Activated CD4-positive, alpha-beta T cell treated with anti-CD3 and anti-CD28 coated beads, Interleukin-2, amount 50 U/mL, for 24 hours (primary cell): ENCODE measurements at places on chromosomes 5 and 9.

DNA sequence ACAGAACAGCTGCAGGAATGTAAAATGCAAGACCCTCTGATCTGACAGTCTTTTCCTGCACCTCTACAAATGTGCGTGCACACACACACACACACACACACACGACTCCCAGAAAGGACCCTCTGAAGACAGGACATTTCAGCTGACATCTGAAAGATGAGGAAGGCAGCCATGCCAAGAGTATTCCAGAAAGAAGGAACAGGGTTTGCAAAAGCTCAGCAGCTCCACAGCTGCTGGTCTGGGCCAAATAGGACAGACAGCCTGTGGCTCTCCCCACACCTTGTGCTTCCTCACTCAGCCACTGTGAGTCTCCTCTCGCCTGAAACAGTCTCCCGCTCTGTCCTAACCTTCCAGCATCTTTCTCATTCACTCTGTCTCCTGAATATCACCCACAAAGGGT, 189.0 kb downstream of the PALM2AKAP2 start:
- DNase-seq, result no peak

GRCh38 chr5:96470785-96471184, 37.7 kb upstream of the PCSK1 start:
- DNase-seq, result no peak

DNA sequence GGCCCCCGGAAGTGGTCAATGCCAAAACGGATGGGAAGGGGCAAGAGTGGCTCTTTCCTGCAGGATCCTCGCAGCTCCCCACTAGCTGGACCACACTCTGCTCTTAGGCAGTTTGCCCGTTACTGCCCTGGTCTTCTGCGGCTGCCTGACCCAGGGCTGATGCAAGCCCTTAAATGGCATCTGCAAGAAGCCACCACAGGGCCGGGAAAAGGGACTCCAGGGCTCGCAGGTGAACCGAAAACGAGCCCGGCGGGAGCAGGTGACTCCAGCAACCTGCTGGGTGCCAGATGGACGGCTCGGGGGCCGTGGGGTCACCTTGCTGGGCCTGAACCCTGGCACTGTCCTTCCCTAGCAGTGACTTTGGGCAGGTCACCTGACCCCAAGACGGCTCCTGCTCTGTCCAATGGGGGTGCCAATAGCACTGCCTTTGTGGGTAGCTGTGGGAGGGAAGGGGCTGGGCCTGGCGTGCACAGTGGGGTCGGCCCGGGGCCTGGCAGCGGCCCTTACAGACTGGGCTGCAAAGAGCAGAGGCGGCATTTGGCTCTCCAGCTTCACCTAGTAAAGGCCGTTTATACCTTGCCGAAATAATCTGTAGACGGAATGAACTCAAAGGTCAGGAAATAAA, 1.3 kb downstream of the TMEM250 start:
- DNase-seq, result no peak

- no peak for DNase-seq
Measured at GRCh38 chr9:130268521-130269211, 3.1 kb downstream of the HMCN2 start.

GRCh38 chr5:33691856-33692255, 199.9 kb downstream of the ADAMTS12 start:
- no peak for DNase-seq

GRCh38 chr9:15420796-15421195, 1.9 kb upstream of the SNAPC3 start:
- DNase-seq, result no peak

DNA sequence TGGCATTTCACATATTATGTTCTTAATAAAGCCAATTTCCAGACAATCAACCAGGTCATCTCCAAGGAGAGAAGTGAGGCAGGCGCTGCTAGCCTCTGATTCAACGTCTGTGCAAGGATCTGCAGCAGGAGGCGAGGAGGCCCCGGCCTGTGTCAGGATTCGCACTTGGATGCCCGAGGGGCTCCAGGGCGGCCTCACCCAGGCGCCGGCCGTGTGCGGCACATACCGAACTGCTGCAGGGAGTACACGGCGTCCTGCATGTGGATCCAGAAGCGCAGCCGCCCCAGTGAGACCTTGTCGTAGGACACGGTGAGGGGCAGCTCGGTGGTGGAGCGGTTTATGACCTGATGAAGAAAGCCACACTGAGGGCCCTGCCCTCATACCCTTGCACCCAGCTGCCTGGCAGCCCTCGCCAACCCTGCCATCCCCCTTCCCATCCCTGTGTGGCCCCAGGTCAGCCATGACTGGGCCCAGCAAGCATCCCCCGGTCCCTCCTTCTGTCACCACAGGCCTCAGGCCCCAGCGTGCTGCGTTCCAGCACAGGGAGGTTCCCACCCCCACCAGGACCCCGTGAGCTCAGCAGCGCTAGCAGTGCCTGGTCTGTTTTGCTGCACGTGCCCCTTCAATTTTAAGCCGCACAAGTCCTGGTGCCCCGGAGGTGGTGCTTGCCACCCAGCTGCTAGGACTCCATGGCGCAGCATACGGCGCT, 9.9 kb downstream of the CLPTM1L start:
- DNase-seq, result no peak

DNA sequence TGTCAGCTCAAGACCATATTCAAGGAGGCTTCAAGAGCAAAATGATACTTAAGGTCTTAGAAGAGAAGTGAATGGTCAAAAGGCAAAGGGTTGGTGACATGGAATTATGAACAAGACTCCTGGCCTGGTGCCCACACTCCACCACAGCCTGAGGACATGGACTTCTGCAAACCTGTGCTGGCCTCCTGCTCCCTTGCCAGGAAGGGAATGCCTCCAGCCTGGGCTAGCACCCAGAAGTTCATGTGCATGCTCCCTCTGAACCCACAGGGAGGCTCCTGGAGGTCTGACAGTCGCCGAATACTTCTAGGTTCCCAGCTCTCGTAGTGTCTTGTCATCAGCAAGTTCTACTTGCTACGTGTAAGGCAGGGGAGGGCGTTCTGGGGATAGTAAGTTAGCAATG, 156.7 kb downstream of the FSTL4 start:
- no peak for DNase-seq

DNA sequence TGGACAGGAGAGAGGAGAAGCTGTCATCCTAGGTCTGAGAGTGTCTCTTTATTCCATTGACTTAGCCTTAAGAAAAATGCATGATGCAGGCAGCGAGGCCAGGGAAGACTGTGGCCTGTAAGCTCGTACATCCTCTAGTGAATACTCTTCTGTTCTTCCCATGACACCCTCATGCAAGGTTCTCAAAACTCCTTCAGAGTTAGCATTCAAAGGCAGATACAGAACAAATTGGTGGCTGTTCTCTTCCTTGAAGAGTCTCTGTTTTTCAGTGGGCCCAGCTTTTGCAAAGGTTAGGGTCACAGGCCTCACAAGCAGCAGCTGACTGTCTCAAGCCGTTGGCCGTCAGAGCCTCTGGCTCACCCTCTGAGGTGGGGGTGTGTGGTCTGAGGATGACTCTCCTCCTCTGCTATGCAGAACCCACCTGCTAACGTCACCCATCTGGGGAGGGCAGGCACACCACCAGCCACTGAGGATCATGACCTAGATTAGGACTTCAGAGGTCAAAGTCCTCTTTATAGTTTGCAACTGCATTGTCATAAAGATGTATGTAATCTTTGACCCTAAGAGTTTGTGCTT, 15.1 kb downstream of the ADCY2 start:
- DNase-seq, result no peak

GRCh38 chr5:176535101-176535663, 2.0 kb downstream of the RNF44 start:
- no peak for DNase-seq

GRCh38 chr9:134062461-134063087, 5.3 kb downstream of the BRD3 start:
- no peak for DNase-seq

DNA sequence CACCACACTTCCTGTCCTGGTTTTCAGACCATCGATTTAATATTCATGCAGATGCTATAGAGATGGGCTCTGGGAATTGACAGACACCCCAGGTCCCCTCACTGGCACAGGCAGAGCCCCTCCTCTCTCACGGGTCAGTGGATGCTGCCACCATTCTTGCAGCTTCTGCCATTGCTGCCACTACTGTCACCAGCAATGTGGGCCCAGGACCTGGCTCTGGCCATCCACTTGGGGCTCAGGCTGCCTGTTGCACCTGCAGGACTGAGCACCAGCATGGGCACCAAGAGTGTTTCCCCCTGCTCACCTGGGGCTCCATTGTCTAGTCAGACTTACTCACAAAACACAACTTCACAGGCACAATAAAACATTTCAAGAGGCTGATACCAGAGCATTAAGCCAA, 479.0 kb upstream of the ZNF608 start:
- no peak for DNase-seq

DNA sequence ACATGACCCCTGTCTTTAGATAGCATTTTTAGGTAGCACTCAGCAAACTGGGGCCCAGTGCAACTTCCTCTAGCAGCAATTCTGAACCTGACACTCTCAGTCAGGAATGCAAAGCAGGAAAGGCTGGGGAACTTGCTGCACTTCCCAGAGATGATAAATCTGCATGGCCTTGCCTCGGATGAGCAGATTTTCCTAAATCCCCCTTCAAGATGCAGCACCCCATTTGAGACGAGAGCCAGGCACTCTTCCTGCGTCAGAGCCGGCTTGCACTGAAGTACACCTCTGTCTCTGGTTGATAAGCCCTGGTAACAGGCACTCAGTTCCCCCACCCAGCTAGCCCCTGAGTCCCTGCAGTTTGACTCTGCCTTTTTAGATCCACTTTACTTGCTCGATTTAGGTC, 296.7 kb upstream of the PANK3 start:
- DNase-seq, result no peak

GRCh38 chr9:111013250-111013649, 25.0 kb downstream of the LPAR1 start:
- no peak for DNase-seq

DNA sequence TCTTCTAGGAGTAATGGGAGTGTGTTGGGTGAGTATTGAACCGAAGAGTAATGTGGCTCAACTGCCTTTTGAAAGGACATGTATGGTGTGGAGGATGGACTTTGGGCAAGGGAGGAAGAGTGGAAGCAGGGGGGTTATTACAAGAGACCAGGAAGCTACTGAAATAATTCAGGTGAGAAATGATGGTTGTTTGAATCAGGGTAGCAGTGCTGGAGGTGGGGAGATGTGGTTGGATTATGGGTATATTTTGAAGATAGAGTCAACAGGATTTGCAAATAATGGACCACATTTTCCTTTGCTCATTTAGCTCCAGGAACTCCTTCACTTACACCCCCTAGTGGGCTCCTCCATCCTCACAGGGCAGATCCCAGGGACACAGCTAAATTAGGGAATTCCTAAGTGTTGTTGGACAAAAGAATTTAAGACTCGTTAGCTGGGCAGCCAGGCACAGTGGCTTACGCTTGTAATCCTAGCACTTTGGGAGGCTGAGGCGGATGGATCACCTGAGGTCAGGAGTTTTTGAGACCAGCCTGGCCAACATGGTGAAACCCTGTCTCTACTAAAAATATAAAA, 1.2 kb upstream of the SLC4A9 start:
- DNase-seq, result no peak

DNA sequence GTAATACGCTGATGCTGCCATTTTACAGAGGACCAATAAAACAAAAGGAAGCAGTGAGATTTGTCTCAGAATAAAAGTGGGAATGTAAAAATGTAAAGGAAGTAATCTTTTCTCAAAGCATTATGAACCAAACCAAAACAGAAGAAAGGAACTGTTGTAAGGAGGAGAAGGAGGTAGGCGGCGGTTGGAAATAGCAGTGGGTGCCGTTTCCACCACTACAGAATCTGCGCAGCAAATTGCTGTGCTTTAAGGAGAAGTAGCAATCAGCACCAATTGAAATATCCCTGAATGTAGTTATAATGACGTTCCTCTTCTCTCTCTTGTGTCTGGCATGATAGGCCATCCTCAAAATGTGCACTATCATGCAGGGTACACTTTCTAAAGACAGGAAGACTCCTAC, 455.1 kb upstream of the TLE4 start:
- DNase-seq, result no peak

DNA sequence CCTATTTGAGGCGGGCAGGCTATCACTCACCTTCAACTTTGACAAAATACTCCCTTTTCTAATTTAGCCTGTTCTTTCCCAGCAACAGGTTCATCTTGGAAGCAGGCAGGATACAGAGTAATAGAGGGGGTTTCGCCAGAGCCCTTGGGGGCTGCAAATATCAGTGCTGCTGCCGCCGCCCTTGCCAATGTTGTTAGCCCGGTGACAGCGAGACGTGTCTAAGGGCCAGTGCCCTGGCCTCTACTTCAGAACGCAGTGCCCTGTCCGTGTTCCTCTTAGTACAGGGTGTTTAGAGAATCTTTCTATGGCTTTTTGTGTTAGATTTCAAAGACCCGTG, 703 bp downstream of the FAM120AOS start:
- DNase-seq, result no peak

DNA sequence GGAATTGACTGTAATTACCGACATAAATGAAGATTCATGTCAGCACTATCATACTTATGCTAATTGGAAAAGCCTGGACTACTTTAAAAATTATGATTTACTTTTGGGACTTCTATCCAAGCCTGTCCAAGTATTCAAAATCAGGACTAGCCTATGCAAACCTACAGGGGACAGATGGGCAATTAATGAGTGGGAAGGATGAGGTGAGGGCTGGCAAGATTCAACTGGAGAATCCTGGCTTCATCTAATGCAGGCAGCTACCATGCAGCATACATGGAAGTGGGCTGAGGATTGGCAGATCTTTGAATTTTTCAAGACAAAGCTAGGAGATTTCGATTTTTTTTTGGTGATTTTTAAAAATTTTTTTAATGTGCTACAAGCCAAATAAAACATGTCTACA, 532.6 kb downstream of the CSNK1G3 start:
- no peak for DNase-seq

GRCh38 chr5:152116934-152117333, 192.3 kb upstream of the GLRA1 start:
- DNase-seq, result no peak

DNA sequence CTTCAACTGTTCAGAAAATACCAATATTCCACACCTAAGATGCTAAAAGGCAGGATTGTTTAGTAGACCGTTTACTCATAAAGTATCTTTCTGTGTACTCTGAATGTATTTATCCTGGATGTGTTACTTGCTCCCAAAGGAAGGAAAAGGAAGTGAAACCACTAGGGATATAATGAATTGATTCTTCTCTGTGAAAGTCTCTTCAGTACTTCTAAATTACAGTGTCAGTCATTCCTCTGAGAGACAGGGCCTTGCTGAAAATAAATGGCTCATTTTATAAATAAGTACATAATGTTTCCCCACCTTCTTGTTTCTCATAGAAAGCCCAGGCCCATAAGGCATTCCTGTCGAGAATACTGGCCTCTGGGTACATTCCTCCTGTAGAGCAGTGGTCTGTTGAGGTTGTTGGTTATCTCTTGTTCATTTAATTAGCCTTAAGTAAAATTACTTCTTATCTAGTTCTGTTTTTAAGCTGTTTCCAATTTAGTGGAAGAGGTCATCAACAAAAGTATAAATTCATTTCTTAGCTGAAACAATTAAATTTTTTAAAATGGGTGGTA, 1.6 kb downstream of the HAPLN1 start:
- no peak for DNase-seq
